Right forelimb (tissue), 1 donor: ENCODE measurements at places on chromosomes 5 and 9.
A peak's percentile ranks its signal among the peaks of the same experiment; 100 is the strongest.

- DNase-seq, result no peak
Measured at GRCh38 chr5:98936948-98937715, 8.3 kb upstream of the CHD1 start.

DNA sequence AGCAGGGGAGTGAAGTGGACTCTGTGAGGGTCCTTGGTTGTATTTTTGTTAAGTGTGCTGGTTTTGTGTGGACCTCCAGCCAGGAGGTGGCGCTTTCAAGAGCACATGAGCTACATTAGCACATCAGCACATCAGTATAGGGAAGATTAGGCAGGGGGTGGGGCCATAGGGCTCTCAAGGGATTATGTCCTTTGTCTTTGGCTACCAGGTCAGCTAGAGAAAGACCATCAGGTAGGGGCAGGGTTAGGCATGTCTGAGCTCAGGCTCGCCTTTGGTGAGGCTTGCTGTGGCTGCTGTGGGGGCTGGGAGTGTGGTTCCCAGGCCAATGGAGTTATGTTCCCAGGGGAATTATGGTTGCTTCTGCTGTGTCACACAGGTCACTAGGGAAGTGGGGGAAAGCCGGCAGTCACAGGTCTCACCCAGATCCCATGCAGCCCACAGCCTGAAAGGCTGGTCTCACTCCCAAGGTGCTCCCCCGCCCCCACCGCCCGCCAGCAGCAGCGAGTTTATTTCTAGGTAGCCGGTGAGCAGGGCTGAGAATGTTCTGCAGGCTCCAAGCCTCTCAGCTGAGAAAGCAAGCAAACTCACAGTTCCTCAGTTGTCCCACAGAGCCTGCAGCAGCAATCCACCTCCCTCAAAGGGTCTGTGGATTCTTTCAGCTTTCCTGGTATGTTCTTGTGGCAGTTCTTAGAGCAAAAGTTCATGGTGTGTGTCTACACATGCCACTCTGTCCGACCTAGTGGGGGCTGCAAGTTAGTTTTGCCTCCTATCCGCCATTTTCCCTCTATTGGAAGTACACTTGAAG, 13.7 kb downstream of the OR1J1 start:
- no peak for DNase-seq

GRCh38 chr5:121949885-121950284, 11.9 kb upstream of the SRFBP1 start:
- peak; percentile 58 for DNase-seq

GRCh38 chr5:149319174-149319573, 26.1 kb upstream of the GRPEL2 start:
- DNase-seq, result no peak

GRCh38 chr5:7930011-7930410, 61.1 kb downstream of the MTRR start:
- DNase-seq, result no peak

- DNase-seq, result no peak
Measured at GRCh38 chr5:33840927-33841547, 50.8 kb downstream of the ADAMTS12 start.

GRCh38 chr5:139246394-139246793, 47.1 kb upstream of the MATR3 start:
- DNase-seq, result no peak

- DNase-seq, result peak; percentile 60
Measured at GRCh38 chr9:14251154-14252071, 62.5 kb downstream of the NFIB start.

DNA sequence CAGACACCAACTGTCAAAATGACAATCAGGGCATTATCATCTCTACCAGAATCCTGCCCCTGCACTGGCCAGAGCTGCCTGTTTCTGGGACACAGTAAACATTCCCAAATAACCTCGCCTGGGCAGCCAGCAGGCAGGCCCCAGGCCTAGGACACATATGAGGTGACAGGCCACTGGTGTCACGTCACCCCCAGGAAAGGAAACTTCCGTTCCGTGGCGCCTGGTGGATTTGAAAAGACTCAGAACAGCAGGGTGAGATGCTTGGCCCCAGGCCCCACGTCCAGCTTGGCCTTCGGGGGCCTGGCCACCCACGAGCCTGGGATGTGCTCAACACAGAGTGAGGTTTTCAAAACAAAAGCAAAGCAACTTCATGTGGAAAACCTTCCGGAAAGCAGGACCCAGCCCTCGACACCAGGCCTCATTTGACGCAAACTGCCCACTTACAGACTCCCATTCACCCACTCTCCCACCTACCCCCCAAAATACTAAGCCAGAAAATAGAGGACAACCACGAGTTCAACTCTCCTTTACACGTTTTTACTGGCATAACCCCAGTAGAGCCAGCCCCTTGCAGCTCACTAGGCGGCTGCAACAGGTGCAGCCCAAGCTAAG, 1.2 kb downstream of the SEMA4D start:
- DNase-seq, result no peak

GRCh38 chr5:52864371-52864770, 76.7 kb downstream of the ITGA1 start:
- no peak for DNase-seq

DNA sequence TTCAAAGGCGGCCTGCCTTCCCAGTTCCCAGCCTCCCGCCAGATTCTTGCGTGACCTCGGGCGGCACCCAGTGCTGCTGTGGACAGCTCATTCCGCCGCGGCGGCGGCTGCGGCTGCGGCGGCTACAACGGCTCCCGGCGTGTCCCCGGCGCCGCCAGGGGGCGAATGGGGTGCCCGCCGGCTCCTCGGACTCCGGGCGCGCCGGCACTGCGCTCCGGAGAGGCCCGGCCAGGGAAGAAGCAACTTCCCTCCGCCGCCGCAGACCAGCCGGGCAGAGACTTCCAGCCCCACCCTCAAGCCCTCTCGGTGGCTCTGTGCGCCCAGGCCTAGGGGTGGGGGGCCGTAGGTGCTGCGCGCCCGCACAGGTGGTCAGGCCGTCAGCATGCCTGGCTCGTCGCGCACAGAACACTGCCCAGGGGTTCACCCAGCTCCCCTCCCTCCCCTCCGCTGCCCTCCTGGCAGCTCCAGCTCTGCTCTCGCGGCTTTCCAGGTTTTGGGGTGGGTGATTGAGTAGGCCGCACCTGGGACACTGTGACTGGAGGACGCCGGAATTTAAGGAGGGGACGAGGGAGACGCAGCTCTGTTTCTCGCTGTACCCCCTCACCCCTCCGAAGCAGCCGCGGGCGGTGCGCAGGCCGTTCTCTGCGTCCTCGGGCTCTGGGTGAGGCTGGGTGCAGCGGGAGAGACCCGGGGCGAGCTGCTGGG, 20.2 kb downstream of the IGIP start:
- DNase-seq, result peak; percentile 70

DNA sequence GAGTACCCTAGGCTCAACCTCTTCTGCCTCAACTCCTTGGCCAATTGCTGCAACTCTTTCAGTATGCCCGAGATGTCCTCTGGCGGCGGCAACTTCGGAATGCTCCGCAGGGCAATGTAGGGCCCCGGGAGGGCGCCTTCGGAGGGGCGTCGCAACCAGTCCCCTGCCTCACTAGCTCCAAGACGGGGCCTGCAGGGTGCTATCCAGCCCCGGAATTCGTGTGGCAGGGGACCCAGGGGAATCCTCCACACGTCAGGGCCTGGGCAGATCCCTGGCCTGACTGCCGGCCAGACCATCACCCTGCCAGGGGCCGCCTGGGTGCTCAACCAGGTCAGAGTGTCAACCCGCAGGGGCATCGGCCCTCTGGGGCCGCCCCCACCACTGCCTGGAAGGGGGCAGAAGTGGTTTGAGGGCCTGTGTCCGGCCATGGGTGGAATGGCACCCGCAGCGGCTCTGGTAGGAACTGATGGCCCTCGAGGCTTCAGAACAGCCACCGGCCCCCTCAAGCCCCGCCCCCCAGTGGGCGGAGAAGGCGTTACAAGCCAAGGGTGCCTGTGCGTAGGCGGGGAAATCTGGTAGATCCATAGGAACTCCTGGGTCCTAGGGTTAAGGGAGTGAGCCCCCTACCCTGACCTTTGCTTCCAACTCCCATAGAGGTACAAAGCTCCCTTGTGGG, at the start of gene POU5F2:
TSS of gene POU5F2 (minus strand) at position 465 of the 676 bp plus-strand sequence. CDS start at position 428, 37 bp downstream.
- DNase-seq, result no peak

GRCh38 chr9:133351908-133352634, 4.1 kb downstream of the RPL7A start:
- no peak for DNase-seq

DNA sequence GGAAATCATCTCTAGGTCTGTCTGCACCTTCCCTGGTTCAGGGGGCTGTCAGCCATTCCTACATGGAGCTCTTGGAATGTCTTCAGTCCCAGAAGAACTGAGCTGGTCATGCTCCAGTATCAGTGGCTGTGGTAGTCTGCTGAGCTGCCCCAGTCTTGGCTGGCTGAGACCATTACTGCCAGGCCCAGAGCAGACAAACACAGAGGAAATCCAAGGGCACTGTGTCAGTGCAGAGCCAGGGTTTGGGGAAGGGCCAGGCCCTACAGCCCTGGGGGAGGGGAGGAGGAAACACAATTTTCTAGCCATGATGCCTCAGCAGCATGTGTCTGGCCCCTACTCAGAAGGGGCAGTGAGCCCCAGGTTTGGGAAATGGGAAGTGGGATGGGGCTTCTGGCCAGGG, 58.4 kb downstream of the ARHGEF37 start:
- no peak for DNase-seq

DNA sequence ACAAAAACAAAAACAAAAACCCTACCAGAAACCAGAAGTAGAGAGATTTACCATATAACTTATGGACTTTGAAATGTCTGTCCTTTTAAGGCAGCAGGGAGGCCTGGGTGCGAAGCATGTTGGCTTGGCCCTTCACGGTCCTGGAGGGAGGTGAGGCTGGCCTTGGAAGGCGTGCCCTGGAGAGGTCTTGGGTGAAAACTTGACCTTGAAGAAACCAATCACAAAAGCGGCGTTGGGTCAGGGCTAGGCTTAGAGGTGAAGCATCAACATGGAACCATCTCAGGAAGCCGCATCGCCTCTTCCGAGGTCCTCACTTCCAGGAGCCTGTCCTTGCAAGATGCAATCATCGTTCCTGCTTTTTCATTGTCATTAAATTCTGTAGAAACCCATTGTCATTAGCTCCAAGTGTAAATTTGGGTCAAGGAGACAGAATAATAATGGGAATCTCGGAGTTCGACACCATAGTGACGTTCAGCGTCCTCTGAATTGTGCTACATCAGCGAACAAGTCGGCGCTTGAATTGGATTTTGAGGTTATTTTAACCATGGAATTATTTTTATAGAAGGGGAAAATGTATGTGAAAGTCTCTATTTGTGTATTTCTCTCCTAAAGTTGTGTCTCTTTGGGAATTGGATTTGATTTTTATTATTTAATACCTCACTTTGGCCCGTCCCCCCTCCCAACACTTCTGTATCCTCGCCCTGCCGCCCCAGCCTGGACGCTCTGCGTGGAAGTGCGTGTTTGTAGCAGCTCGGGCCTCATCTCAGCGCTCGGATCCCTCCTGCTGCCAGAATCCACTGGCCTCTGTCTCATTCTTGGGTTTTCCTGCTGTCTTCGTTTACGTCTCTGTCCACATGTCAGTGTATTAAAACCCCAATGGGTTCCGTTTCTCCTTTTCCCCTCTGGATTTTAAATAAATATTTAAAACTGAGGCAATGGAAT, 11.1 kb upstream of the ORM1 start:
- DNase-seq, result no peak

- no peak for DNase-seq
Measured at GRCh38 chr5:50727149-50727496, 60.7 kb downstream of the PARP8 start.

- DNase-seq, result no peak
Measured at GRCh38 chr5:152282331-152282730, 122.7 kb downstream of the NMUR2 start.

DNA sequence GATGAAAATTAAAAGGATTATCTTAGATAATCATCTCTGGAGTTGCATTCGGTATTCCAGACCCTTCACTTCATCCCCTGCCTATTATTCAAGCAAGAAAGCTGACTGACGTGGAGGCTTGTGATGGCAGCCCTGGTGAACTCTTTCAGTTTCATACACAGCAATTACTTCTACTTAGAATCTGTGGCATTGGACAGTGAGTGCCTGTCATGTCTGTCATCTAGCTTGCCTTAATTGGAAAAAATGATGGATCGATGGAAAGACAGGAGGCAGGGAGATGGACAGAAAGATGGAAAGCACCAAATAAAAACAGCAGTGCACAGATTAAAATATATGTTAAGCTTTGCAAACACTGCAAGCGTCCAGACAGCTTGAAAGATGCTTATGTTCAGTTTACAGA, 1371.0 kb upstream of the CDH6 start:
- no peak for DNase-seq

DNA sequence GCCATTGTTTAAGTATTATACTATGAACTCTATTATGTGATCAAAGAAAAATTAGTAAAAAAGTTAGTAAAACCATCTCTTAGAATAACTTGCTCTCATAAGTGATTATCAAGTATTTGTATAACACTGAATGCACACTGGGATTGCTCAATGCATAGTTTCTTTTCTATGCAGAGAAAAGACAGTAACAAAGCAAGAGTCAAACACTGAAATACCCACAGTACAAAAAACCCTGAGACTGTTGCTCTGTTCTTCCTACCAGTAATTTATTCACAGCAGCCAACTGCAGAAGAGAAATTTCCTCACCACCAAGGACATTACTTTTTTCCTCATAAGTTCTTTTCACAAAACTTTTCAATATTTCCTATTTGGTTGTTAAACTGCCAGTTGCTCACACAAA, 634.4 kb downstream of the DTWD2 start:
- DNase-seq, result no peak

DNA sequence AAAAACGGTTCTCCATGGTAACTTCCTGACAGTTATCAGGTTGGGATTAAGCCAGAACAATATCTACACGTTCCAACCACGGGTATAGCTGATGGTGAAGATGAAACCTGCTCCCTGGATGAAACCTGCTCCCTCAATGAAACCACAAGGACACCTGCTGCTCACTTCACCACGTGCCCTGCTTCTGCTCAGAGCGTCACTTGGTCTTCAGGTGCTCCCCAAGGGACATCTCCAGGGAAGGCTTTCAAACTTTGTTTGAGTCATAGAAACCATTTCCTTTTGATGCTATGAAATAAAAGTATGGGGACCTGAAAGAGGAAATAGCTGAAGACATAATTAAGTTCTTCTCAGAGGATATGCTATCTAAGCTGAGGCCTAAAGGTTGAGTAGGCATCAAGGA, 242.4 kb downstream of the MED10 start:
- DNase-seq, result no peak

DNA sequence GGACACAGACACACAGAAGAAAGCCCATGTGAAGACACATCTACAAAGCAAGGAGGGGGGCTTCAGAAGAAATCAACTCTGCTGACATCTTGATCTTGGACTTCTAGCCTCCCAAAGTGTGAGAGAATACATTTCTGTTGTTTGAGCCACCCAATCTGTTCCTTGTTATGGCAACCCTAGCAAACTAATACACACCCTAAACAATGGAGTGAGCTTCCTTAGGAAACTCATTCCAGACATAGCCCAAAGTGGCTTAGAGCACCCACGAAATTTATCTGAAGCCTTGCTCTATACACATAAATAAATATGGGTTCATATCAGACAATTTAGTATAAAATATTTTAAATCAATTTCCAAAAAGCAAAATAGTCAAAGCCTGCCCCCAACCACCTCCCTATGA, 7.6 kb upstream of the TBC1D2 start:
- DNase-seq, result no peak

- no peak for DNase-seq
Measured at GRCh38 chr5:150261231-150261630, 28.3 kb downstream of the CAMK2A start.

GRCh38 chr5:177097016-177097985, 10.6 kb downstream of the FGFR4 start:
- no peak for DNase-seq
